ENCODE measurements at places on chromosomes 5 and 9.

GRCh38 chr5:169736653-169737052 lies 99.6 kb downstream of the DOCK2 start:
- no peak for DNase-seq

- no peak for DNase-seq
Measured at GRCh38 chr9:92208693-92209524, 84.6 kb downstream of the IARS1 start.

GRCh38 chr5:60208716-60209115 lies 315.2 kb upstream of the PDE4D start:
- DNase-seq, result no peak

- DNase-seq, result peak; percentile 78
Measured at GRCh38 chr9:129726322-129727160, 26.3 kb downstream of the PTGES start.

- DNase-seq, result peak; percentile 10
Measured at GRCh38 chr9:78278177-78278777, 18.6 kb upstream of the PSAT1 start.

DNA sequence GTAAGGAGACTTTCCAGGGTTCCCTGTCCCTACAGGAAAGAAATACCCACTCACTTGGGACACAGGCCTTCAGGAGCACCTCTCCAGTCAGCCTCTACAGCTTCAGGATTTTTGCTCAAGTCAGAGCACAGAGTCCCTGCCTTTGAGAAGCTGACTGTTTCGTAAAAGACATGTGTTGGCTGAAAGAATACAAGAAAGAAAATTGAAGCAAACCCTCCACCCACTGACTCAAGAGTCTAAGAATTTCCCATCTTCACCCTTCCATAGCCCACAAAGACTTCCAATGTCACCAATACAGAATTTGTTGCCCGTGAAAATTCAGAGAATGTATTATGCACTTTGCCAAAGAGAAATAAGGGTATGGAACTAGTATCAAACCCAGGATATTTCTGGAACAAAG lies 53.0 kb upstream of the ZNF622 start:
- DNase-seq, result no peak

- peak; percentile 36 for DNase-seq
Measured at GRCh38 chr9:4796988-4797853, 4.5 kb downstream of the RCL1 start.

GRCh38 chr9:119810645-119811429 lies 441.6 kb upstream of the BRINP1 start:
- DNase-seq, result no peak

GRCh38 chr5:171311322-171312077 lies 2.5 kb downstream of the TLX3 start:
- DNase-seq, result no peak

DNA sequence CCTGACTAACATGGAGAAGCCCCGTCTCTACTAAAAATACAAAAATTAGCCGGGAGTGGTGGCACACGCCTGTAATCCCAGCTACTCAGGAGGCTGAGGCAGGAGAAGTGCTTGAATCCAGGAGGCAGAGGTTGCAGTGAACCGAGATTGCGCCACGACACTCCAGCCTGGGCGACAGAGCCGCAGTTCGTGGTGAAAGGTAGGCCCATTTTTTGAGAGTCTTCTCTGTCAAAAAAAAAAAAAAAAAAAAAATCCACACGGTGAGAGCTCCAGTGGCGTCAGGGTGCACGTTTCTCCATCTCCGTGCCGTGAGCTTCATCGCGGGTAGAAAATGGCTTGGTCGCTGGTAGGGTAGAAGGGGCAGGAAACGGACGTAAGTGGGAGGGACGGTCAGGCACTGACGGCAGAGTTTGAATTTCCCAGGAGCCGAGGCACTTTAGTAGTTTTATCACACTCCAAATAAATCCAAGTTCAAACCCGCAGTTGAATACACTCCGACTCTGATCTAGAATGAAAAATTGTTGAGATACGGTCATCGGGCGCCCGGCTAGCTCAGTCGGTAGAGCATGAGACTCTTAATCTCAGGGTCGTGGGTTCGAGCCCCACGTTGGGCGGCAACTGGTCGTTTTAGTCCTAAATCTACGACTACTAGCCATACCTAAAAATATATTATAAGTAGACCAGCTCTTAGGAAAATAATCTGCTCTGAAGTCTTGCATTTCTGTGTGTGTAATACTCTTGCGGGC lies 2.4 kb upstream of the TRIM7 start:
- DNase-seq, result peak; percentile 92

GRCh38 chr5:74651710-74652109 lies 11.2 kb upstream of the ENC1 start:
- DNase-seq, result no peak

DNA sequence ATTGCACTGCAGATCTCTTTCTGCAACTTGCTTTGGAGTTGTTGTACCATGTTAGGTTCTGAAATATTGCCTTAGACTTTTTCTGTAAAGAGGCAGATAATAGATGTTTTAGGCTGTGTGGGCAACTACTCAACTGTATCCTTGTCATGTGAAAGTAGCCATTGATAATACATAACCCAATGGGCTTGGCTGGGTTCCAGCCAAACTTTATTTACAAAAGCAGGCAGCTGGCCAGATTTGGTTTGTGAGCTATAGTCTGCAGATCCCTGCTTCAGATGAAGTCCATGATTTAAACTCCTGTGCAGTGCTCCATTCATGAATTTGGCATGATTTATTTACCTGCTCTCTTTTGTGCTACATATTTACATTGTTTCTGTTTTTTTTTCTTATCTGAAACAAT lies 300.4 kb downstream of the IRX2 start:
- no peak for DNase-seq

GRCh38 chr9:96136992-96137670 lies 164.8 kb downstream of the HSD17B3 start:
- DNase-seq, result peak; percentile 50

DNA sequence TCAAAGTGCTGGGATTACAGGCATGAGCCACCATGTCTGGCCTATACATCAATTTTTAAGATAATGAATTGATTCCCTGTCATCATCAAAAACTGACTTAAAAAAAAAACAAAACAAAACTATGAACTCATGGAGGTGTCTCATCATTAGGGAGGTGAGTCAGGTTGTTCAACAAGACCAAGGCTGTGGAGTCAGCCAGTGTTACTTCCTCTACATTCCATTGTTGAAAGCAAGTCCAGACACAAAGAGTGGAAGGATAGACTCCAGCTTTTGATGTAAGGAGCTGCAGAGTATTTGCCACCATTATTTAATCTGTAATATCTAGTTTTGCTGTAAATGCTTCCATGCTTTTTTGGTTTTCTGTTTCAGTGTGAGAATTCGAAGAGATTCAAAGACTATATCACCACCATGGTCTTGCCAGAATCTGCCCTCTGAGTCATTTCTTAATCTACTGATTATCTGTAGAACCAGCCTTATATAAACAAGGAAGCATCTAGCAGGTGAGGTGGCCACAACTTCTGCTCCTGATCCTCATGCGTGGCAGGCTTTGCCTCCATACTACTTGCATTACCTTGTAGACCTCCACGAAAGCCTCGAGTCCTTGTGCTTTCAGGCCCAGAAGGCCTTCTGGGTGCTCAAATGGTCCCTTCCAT lies 156.1 kb downstream of the FGF1 start:
- peak; percentile 71 for DNase-seq

DNA sequence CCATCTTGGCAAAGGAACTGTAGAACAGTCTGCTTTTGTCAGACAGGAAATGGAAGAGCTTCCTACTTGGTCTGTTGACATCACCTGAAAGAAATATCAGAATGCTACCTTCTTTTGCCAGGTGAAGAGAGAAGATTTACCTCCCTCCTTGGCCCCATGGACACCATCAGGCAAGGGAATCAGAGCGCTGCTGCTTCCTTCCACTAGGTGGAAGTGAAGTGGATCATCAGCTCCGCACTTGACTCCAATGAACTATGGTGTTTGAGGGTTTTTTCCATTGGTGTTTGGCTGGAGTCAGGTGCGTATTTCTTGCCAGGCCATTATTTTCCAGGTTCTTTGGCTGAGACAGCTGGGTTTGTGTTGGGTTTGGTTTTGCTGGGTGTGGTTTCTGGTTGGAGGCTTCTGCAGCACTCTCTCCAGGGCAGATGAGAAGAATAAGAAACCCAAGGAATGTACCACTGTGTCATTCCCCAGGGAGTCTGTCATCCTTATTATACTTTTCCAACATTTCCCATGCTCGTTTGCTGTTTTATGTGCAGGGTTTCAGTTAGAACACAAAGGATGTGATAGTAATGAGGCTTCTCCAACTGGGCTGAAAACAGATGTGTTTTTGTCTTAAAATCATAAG lies 12.4 kb downstream of the SPATA31E1 start:
- DNase-seq, result no peak

DNA sequence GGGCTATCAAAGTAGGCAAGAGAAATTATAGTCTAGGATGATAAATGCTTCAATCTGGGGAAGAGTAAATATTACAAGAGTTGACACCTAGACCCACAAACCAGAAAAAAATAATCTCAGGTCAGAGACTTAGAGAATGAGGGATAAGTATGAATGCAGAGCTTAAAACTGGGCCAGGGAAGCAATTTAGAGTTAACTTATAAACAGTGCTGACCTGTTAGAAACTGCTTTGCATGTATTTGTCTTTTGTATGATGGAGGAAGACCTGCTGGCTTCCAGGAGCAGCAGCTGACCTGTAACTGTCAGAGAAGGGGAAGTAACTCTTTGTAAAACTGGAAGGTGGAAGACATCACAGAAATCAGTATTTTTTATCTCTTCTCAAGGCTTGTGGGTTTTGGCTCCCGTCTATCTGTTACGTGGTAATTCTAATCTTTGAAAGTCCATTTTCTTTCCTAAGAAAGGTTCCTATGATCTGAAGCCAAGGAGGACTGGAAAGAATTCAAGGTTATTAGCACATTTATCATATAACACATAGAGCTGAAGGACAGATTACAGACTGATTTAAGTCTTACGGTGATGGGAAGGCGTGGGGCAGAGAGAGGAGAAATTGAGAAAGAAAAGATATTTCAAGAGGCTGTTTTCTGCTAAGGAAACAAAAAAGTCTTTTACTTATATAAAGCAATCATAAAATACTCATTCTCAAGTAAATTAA lies 114.7 kb upstream of the ADAMTS19 start:
- DNase-seq, result no peak

- no peak for DNase-seq
Measured at GRCh38 chr9:134597957-134598883, 43.4 kb upstream of the COL5A1 start.

GRCh38 chr5:175655411-175655810 lies 2.5 kb upstream of the HRH2 start:
- no peak for DNase-seq

- no peak for DNase-seq
Measured at GRCh38 chr5:72746736-72747135, 69.7 kb upstream of the TNPO1 start.

GRCh38 chr9:4799033-4799430 lies 6.3 kb downstream of the RCL1 start:
- DNase-seq, result no peak

DNA sequence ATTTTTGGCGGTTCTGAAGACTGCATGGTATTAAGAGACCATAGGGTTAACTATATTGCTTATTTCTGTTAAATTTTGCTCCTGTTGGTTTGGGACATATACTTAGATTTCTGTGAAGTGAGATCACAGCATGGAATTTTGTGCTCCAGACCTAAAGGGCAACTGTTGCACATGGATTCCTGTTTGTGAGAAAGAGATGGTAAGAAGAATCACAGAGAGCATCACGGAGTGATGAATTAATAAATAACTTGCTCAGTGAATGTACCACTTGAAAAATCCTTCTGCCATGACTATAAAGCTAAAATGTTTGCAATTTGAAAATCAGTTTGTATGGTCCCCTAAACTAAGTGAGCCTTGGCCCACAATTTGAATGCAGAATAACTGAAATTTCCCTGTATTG lies 4.5 kb downstream of the PSAT1 start:
- no peak for DNase-seq

- DNase-seq, result no peak
Measured at GRCh38 chr9:89046832-89047231, 55.6 kb downstream of the S1PR3 start.

GRCh38 chr9:86585422-86586143 lies 231.4 kb upstream of the TUT7 start:
- DNase-seq, result no peak

GRCh38 chr9:401223-401622 lies 186.6 kb downstream of the DOCK8 start:
- DNase-seq, result no peak

GRCh38 chr5:149951138-149951749 lies 6.7 kb upstream of the PDE6A start:
- DNase-seq, result no peak

DNA sequence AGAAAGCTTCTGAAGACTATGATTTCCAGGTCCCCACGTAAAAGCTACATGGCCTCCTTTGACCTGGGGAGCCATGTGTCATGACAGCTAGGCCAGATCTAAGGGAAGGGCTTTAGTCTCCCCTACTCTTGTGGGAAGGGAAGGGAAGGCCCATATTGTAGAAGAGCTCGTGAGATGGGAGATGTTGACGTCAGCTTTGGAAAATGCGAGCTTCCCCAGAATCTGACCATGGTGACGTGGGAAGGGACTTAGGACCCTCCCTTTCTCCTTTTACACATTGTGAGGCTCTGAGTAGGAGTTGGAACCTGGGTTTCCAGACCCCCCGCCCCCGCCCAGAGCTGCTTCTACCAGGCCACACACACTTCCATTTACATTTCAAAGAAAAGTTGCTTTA lies 165.5 kb downstream of the SYK start:
- DNase-seq, result no peak

- no peak for DNase-seq
Measured at GRCh38 chr9:129489838-129490582, 130.9 kb downstream of the C9orf50 start.

- DNase-seq, result no peak
Measured at GRCh38 chr5:72559866-72560766, 52.9 kb upstream of the ZNF366 start.

DNA sequence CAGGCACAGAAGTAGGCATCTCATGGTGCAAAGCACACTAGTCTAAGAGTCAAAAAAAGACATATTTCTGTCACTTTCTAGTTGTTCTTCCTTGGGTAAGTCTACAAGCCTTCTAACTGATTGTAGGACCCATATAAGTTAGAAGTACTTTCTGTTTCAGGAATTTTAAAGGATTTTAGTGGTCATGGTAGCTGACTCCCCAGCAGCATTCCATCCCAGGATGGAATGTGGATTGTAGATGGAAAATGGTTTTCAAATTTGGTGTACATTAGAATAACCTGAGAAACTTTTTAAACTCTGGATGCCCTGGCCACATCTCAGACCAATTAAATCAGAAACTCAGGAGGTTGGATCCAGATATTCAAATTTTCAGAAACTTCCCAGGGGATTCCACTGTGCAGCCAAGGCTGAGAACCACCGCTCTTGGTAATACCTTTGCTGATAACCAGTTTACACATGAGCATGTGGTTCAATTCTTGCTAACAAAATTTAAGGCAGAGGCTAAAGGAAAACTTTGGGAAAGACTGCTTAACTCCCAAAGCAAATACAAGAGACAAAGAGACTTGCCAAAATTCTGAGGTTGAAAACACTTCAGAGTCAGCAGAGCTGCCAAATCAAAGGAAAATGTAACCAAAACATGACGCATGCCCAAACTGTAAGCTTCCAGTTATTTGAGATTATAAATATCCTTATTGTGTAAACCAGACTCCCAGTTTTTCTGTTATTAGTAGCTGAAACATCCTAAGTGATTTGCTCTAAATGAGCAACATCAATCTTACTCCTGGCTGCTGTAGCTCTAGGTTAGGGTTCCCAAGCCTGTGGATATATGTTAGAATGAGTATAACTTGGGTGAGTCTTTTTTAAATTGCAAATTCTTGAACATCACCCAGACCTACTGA lies 145.4 kb upstream of the MTAP start:
- no peak for DNase-seq

Data from HFFc6 (cell line).